ENCODE measurements at places on chromosomes 3 and 15. TPM values are rescaled to one million over a fixed set of nuclear protein-coding genes. Genes with fewer than 3 reads are reported as not detected.

Gene CPLX3
- not detected for total RNA-seq

- no peak for DNase-seq
Observed at GRCh38 chr3:16335772-16336645, 71.0 kb downstream of the OXNAD1 start.

DNA sequence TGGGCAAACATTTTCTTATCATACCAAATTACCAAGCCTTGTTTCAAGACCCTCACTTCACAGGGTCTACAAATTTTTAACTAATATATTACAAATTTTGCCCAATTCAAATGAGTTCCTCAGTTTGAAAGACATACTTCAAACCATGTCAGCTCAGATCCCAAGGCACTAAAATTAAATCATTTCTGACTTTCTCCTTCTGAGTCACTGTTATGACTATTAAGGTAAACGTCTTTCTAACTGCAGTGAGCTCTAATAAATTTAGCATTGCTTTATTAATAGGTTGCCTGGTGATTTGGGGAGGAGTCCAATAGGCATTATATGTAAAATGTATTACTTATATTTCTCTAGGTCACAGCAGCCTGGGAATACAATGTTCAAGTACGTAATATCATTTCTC, 158.2 kb upstream of the ARHGEF26 start:
- no peak for DNase-seq

GRCh38 chr3:133709139-133709750, 36.9 kb upstream of the TF start:
- DNase-seq, result no peak

- DNase-seq, result no peak
Observed at GRCh38 chr3:148916132-148916531, 51.0 kb downstream of the CPA3 start.

GRCh38 chr3:11084677-11085076, 69.6 kb upstream of the HRH1 start:
- no peak for DNase-seq

Gene CCR8
- not detected for total RNA-seq

DNA sequence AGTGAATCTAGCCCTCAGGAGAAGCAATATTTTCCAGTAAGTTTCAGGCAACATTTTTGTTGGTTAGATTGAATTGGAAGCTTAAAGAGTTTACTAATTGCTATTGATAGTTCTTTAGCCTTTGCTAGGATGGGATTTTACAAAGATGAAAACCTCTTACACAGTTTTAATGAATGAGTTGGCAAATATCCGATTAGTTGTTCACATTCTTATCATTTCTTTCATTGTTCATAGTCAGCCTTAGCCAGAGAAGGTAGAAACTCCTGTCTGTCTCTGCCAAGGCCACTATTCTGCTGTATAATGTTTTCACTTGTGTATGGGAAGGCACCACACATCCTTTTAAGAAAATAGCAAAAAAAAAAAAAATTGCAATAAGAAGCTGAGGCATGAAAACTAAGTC, 222.0 kb upstream of the MANF start:
- no peak for DNase-seq

Gene DIPK2A
- total RNA-seq, result 42.1 TPM

DNA sequence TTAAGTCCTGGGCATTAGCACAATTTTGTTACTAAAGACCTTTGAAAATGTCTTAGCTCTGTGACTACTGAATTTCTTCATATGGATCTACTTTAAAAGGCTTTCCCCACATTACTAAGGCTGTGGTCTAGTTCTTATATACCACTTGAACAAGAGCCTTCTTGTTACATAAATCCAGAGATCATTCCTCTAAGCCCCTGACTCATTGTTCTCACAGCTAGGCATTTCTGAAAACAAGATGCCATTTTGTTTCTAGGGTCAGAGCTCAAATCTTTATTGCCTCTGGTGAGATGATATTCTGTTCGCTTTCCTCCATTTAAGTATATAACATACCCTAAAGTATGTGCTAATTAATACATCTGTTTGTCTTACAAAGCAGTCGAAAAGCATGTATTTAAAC, 29.8 kb upstream of the LPP start:
- DNase-seq, result no peak

DNA sequence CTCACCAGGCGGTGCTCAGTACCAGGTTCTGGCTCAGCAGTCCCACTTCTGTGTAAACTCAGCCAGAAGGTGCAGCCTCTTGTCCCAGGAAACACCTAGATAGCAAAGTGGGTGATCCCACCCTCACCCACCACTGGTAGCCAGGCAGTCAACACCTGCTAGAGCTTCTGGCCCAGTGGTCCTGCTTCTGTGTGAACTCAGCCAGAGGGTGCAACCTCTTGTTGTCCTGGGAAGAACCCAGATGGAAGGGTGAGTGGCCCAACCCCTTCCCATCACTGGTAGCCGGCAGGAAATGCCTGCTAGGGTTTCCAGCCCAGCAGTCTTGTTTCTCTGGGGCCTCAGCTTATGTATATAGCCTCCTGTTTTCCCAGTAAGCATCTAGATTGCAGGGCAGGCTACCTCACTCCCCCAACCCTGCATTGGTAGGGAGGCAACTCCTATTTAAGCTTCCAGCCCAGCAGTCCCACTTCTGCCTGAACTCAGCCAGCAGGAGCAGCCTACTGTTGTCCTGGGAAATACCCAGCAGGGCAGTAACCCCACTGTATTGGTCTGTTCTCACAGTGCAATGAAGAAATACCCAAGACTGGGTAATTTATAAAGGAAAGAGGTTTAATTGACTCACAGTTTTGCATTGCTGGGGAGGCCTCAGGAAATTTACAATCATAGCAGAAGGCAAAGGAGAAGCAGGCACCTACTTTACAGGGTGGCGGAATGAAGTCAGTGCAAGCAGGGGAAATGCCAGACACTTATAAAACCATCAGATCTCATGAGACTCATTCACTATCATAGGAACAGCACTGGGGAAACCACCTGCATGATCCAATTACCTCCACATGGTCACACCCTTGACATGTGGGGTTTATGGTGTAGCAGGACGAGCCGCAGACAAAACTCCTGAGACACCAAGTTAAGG, 110.6 kb downstream of the DTWD1 start:
- no peak for DNase-seq

Gene NDUFB5
- total RNA-seq, result 281 TPM

GRCh38 chr15:92520914-92521623, 127.4 kb downstream of the ST8SIA2 start:
- DNase-seq, result no peak

DNA sequence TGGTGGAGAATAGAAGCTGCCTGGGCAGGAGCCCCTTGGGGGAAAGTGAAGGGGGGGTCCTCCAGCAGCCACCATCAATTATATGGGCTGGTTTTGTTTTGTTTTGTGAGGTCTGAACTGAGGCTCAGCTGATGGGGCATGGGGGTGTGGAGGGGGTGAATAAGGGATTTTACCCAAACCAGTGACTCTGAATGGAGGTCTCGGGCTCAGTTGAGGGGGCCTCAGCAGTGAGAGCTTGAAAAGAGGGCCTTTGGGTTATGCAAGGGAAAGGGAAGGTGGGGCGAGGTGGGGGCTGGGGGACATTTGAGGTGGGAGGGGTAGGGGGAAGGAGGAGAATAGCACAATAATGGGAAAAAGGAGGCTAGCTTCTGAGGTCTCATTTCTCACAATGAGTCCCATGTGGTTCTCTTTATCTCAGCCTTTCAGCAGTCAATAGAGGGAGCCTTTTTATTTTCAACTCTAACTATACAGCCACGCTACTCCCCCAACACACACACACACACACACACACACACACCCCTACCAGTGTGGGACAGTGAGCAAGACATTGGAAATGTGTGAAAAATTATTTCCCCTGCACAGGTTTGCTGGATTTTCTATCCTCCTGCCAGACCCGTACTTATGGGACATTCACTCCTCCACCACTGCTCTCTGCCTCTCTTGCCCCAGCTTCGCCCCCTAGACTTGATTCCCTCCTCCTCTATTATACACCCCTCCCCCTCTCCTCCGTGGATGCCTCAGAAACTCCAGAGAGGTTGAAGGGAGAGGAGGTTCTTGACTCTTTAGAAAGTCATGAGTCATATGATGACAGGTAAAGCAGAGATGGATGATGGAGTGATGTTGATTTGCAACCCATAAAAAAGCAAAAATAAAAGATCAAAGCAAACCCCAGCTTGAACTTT, 96.0 kb downstream of the GTPBP8 start:
- DNase-seq, result no peak

GRCh38 chr3:15541371-15541770, 19.9 kb upstream of the COLQ start:
- no peak for DNase-seq

DNA sequence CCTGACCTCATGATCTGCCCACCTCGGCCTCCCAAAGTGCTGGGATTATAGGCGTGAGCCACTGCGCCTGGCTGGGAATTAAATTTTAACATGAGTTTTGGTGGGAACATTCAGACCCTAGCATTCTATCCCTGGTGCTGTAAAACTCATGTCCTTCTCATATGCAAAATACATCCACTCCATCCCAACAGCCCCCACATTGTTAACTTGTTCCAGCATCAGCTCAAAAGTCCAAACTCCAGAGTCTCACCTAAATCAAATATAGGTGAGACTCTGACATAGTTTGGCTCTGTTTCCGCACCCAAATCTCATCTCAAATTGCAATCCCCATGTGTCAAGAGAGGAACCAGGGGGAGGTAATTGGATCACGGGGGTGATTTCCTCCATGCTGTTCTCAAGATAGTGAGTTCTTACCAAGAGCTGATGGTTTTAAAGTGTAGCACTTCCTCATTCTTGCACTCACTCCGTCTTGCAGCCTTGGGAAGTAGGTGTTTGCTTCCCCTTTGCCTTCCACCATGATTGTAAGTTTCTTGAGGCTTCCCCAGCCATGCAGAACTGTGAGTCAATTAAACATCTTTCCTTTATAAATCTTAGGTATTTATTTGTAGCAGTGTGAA, 96.2 kb upstream of the PLCL2 start:
- DNase-seq, result no peak

DNA sequence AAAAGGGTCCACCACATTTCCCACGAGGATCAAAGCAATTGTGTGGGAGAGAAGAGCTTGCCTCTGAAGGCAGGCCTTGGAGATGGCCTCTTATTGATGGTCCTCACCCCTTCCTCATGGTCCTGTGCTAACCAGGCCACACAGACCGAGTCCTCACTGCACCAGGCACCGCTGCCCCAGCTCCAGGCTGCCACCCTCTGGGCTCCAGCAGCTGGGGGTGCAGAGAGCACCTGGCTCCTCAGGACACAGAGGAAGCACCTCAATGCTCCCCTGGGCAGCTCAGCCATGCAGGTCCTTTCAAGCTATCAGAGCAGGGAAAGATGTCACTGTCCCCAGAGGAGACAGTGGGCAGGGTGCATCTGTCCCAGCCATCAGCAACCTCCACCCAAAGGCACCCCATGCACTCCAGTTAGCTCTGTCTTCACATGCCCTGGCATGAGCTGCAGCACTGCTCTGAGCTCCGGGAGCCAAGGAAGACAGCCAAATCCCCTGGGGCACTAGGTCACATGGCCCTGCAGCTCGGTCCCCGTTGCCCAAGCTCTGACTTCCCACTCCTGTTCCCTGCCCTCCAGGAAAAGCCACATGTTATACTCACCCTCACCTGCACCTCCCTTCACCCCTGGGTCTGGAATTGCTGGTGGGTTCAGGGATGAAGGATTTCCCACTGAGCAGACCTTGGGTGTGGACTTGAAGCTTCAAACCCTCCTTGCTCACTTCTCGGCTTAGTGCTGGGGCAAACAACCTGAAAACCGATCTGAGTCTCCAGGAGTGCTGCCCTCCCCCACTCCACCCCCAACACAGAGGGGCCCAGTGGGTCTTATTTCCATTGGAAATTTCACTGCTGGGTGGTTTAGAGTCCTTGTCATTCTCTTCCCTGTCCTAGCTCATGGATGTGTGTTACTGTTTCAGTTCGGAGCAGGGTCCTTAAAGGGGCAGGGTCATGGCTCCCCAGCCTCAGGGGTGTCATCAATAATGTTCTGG, 32.6 kb downstream of the ALS2CL start:
- DNase-seq, result no peak

Gene SEMA3G
- 0.29 TPM for total RNA-seq

GRCh38 chr3:102483556-102483955, 48.7 kb downstream of the ZPLD1 start:
- no peak for DNase-seq

Gene TRIM42
- total RNA-seq, result not detected

DNA sequence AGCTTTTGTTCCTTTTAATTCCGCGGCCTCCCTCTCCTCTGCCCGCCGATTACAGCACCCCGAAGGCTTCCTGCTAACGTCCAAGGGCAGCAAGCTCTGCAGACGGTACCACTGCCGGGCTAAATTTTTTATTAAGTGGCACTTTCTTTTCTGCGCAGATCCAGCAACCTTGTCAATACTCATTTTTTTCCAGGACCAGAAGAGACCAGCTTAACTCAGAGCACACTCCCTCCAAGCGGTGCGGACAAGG, 542 bp upstream of the MEIS2 start:
- DNase-seq, result no peak

Gene ATP2B2
- 0.12 TPM for total RNA-seq

Gene CHRM5
- not detected for total RNA-seq

DNA sequence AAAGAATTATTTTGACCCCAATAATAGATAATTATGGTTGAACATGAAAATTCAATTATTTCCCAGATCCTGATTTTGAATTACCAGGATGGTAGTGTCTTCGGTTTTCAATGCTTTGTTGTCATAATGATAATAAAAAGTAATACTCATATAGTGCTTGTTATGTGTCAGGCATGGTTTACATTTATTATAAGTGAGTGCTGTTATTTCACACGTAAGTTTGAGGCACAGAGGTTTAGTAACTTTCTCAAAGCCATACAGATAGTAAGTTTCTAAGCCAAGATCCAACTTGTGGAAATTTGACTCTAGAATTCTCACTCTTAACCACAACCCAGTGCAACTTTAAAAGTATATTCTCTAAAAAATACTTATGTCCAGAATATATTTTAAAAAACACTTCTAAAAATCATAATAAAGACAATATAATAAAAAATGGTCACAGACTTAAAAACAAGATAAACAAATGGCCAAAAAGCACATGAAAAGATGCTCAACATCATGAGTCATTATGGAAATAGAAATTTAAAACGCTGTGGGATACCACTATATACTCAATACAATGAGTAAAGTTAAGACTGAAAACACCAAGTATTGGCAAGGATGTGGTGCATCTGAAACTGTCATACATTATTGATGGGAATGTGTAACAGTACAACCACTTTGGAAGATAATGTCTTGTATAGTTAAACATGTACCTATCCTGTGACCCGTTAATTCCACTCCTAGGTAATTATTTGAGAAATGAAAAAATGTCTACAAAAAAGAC, 45.2 kb downstream of the SPRED1 start:
- peak; percentile 6 for DNase-seq

DNA sequence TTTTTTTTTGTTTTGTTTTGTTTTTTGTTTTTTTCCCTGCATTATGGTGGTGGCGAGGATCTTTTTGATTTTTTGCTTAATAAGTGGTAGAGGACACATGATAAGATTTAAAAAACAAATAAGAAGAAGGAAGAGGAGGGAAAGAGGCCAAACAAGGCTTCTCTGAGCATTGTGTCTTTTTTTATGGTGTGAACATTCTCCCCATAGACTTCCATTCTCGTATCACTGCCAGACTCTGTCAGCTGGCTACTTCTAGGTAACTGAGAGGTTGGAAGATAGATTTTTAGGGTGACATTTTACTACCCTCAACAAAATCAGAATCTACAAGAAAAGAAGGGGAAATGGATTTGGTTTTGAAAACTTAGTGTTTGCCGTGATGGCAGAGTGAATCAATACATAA, 3.8 kb downstream of the NLGN1 start:
- no peak for DNase-seq
